ENCODE measurements at places on chromosomes 3 and 15.

- peak; percentile 49 for DNase-seq
Observed at GRCh38 chr3:115549071-115549470, 74.2 kb upstream of the GAP43 start.

DNA sequence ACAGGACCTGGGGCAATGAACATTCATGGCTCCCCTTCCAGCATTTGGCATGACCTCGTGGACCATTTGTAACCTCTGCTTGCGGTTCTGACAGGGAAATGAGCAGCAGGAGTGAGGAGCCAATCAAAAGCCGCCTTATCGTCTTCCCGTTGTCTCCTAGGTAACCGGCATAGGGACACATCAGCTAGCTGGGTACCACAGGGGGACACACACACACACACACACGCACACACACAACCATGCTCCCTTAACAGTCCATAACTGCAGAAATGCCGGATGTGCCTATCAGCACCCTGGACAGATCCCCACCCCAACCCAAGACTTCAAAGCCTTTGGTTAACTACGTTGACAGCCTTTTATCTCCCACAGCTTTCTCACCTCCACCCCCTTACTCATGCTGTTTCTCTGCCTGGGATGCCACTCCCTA is 53.4 kb upstream of the CCDC174 start:
- peak; percentile 48 for DNase-seq

GRCh38 chr3:190041333-190042041 is 79.2 kb downstream of the P3H2 start:
- DNase-seq = no peak

DNA sequence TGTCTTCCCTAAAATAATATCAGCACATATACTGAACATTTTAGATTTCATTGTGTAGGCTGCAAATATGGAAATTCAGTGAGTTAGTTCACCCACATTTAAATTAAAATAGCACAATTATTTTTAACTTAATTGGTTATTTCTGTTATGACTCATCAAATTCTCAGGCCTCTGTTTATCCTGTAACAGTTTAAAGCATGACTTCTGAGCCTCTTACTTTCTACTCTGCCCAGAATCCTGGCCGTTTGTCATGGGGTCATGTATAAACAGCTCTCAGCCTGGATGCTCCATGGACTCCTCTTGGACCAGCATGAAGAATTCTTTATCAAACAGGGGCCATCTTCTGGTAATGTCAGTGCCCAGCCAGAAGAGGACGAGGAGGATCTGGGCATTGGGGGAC is 12.2 kb downstream of the TUBGCP4 start:
- DNase-seq = no peak

GRCh38 chr15:84789762-84790161 is 27.4 kb upstream of the ALPK3 start:
- DNase-seq = no peak

DNA sequence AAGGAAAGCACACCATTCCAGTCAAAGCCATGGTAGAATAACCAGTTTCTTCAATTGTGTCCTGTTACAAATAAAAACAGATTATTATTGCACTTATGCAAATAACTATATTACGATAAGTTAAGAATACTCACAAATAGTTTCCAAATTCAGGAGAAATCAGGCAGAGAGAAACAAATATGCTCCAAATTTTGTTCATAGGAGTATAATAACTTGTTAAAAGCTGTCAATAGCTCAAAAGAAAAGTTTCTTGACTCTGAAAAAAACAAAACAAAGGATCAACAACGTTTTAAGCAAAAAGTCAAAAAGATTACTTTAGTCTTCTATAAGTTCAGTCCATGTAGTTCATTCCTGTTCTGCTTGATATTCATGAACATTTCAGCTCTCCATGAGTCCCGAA is 59.7 kb upstream of the BDH1 start:
- no peak for DNase-seq
